ENCODE measurements at places on chromosomes 11 and 22.

DNA sequence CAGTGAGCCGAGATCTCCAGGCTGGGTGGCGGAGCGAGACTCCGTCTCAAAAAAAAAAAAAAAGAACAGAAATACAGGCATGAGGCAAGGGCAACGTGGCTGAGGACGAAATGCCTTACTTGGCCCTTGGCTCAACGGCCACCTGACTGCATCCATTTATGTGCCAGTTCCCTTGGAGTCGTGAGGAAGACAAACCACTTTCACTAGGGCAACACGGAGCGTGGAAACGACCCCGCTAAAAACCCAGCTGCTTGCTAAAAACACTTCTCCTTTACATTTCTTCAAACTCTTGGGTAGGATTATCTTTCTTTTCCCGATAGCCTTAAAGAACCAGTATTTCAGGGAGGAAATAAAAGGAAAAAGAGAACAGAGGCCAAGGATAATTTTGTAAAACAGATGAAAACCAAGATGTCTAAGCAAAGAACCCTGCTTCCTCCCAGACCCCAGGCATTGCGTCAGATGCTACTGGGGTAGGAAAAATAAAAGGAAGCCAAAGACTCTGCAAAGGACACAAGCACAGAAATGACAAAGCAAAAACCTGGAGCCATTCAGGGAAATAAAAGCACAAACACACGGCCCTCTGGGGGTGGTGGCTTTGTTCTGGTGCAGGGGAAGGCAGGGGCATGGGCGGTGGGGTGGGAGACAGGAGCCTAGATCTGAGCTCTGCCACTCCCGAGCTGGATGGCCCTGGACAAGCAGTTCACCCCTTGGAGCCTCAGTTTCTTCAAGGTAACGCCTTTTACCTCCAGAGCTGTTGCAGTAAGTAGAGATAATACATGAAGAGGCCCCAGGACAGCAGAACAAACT, 37.0 kb downstream of the PC start:
- DNase-seq: peak; percentile 53

- DNase-seq: no peak
Measured at GRCh38 chr11:122170815-122171475, 54.9 kb upstream of the BLID start.

DNA sequence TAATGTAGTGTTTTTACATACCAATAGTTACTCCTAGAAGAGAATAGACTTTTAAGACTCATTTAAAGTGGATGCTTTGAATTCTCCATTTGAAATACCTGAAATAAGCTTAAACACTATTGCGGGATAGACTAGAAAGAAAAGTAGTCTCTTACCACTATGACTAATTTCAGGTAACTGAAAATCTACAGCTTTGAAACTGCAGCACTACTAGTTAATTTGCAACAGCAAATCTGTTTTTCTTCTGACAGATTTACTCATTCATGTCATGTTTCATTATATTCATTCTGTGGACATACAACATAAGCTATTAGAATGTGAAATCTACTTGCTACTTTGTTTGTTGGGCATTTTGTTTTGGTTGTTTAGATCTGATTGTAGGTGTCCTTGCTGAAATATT, 153.6 kb downstream of the MAML2 start:
- DNase-seq: no peak

GRCh38 chr11:11215944-11216343, 137.1 kb downstream of the CSNK2A3 start:
- DNase-seq: no peak

- no peak for DNase-seq
Measured at GRCh38 chr11:60326955-60327354, at the start of gene MS4A6E. Gene MS4A6E (plus strand): TSS chr11:60327255. CDS start chr11:60334896, 7,641 bp downstream.

DNA sequence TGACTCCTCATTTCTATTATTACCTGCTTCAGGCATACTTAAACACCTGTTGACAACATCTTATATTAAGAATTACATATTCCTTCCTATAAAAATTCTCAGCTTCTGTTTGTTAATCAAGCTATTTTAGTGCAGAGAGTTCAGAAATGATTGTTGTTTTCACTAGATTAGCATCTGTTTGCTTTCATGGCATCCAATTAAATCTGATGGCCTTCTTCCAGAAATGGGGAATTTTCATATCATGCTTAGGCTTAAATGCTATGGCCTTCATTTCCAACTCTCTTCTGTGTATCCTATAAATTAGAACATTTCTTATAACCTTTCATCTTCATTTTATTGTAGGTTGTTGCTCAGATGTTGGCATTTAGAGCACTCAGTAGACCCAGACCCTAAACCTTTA, 180.0 kb downstream of the WNT11 start:
- no peak for DNase-seq

DNA sequence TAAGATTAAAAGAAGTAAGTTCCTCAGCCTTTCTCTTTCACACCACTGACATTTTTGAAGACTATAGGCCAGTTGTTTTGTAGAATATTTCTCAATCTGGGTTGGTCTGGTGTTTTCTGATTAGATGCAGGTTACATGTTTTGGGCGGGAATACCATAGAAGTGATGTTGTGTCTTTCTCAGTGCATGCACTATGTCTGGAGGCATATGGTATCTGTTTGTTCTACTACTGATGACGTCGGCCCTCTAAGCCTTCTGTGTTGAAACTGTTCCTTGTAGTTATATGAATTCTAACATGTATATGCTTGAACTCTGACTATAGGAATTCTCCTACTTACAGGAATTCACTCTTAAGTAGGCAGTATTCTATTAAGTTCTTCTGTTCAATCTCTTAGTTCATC, 21.6 kb downstream of the ZFTA start:
- no peak for DNase-seq

DNA sequence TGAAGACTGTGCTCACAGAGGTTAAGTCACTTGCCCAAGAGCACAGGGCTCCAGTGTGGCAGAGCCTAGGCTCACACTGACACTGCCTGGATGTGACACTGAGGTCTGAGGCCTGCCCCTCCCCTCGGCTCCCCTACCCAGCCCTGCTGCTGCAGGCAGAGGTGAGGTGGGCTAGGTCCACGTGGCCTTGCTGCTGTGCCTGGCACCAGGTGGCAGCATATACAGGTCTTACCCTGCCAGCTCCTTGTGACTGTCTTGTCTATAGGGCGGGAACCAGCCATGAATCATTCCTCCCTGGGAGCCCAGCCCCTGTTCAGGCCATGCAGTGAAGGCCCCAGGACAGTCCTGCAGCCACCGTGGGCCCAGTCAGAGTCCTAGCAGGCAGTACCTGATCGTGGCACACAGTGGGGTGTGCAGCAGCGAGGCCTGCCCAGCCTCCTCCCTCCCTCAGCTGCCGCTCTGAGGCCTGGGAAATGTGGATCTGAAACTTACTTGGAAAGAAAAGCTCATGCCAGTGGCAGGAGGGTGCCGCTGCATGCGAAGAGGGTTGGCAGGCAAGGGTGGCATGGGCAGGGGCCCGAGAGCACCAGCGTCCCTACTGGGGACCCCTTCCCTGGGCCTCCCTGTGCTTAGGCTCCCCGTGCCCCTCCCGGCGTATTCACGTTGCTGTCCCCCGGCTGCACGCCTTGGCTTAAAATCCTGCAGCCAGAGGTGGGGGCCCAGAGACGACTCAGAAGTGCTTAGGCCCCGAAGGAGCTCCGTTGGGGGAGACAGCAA, 1.2 kb upstream of the CERK start:
- peak; percentile 67 for DNase-seq

DNA sequence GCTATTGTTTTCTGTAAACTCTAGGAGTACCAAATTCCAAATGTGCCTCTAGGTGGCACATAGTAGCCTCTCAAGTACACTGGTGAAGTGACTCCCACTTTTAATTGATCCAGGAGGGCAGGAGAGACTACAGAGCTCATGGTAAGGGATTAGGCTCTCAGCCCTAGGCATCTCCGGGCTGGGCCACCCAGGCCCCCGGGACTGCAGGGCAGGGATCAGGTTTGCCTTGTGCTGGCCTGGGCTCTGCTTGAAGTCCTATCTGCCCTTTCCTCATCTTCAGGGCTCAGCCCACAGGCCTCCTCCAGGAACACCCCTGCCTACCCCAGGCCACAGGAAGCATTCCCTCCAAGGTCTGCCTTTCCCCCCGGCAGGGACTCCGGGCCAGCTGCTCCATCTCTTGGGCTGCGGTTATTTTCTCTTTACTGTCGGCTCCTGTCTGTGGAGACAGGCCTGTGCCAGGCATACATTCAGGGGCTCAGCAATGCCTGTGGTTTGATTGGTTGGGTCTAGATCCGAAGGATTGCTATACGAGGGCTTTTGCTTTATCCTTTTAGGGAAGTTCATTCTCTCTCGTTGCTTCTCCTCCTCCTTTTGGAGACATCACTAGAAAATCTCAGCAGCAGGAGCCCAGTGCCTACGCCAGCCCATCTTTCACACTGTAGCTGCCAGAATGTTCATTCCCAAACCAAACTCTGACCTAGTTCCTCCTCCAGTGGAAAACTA, 32.8 kb downstream of the PARVA start:
- no peak for DNase-seq

GRCh38 chr11:134392953-134393615, 19.0 kb downstream of the B3GAT1 start:
- DNase-seq: no peak

DNA sequence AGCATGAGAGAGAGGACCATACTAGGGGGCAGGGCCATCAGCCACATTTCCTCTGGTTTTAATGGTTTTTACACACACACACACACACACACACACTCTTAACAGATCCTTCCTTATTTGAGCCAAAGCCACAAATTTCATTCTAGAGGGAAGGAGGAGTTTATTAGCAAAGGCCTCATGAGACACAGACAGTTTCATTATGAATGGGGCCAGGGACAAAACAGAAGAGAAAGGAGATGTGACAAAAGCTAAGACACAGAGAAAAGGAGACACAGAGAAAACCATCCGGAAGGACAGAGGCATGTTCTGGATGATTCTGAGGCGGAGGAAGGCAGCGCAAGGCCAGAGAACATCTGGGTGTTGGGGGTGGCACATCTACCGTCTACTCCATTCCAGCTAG, 32.2 kb upstream of the ARFGAP3 start:
- DNase-seq: peak; percentile 88

DNA sequence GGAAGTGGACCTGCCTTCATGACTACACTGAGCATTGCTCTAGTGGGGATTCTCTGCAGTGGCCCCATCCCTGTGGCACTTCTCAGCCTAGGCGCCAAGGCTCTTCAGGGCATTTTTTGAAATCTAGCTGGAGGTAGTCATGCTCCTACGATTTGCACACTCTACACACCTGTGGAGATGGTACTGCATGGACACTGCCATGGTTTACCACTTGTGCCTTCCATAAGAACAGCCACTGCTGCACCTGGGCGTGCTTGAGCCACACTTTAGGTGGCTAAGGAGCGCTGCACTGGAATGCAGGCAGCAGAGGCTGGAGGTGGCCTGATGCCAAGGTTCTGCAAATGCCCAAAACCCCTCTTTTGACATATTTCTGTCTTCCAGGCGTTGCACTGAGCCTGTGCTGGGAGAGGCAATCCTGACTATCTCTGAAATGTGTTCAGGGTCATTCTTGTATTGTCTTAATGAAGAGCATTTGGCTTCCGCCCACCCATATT, 24.3 kb downstream of the IZUMO1R start:
- no peak for DNase-seq

- no peak for DNase-seq
Measured at GRCh38 chr11:90849312-90849711, 626.5 kb upstream of the CHORDC1 start.

- DNase-seq: no peak
Measured at GRCh38 chr22:19213001-19213400, 34.5 kb upstream of the SLC25A1 start.

- no peak for DNase-seq
Measured at GRCh38 chr11:32894921-32895320, 2.3 kb downstream of the QSER1 start.

DNA sequence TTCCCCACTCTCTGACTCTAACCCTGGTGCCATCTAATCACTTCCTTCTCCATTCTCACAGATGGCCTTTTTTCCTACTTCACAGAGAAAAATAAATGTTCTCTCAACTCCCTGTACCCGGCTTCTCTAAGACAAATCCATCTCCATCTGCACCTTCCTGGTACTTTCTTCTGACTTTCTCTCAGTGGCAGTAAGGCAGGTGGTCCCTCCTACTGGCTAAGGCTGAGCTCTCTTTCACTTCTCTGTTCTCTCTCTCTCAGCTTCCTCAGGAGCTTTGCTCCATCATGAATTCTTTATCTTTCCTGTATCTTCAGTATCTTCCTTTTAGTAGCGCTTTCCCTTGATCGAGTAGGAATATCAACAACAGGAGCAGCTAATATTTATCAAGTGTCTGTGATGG, 421.6 kb downstream of the TMEM135 start:
- DNase-seq: no peak

- peak; percentile 47 for DNase-seq
Measured at GRCh38 chr22:37244922-37245722, 1.1 kb upstream of the RAC2 start.

- DNase-seq: no peak
Measured at GRCh38 chr22:26552466-26552865, 37.5 kb downstream of the TPST2 start.

DNA sequence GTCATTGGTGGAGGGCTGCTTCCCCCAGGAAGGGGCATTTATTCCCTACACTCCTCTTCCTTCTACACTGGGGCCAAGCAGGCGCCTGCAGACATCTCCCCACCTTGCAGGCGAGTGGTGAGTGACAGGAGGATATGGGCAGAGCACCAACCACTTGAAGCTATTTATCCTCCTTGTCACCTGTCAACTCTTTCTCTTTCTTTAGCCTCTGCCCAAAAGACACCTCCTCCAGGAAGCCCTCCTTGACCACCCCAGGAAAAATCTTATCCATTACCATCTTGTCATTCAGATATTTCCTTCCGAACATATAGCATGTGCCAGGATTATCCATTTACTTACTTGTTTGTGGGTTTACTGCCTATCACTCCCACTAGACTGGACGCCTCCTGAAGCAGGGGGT, 362.4 kb downstream of the MN1 start:
- DNase-seq: no peak

- DNase-seq: no peak
Measured at GRCh38 chr22:45533703-45534102, 31.0 kb downstream of the FBLN1 start.

- DNase-seq: no peak
Measured at GRCh38 chr11:78789375-78789774, 214.7 kb upstream of the NARS2 start.

DNA sequence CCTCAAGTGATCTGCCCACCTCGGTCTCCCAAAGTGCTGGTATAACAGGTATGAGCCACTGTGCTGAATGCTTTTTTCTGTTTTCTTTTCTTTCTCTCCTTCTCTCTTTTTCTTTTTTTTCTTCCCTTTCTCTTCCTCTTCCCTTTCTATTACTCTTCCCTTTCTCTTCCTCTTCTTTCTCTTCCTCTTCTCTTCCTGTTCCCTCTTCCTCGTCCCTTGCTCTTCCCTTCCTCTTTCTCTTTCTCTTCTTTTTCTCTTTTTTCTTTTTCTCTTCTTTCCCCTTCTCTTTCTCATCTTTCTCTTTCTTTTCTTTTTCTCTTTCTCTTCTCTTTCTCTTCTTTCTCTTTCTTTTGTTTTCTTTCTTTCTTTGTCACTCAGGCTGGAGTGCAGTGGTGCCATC, 1.2 kb downstream of the OOSP1 start:
- DNase-seq: no peak

DNA sequence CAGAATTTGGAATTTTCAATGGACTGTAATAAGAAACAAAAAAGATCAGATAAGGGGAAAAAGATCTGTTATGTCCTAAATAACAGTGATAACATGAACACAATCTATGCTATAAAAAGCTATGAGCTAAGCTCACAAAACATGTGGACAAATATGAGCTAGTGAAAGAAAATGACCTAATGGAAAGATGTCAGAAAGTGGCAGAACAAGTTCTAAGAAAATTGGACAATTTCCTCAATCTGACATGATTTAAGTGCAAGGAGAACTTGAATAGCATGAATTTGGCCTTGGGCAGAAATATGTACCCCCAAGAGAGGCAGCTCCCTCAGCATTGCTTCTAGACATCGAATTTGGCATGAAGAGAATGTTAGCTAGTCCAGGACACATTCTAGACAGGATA, 212.0 kb upstream of the PGR start:
- DNase-seq: no peak

GRCh38 chr11:61115498-61116224, 13.4 kb downstream of the CD5 start:
- no peak for DNase-seq
